OCI-M1 (cell line): ENCODE measurements at places on chromosomes 12 and 14.

DNA sequence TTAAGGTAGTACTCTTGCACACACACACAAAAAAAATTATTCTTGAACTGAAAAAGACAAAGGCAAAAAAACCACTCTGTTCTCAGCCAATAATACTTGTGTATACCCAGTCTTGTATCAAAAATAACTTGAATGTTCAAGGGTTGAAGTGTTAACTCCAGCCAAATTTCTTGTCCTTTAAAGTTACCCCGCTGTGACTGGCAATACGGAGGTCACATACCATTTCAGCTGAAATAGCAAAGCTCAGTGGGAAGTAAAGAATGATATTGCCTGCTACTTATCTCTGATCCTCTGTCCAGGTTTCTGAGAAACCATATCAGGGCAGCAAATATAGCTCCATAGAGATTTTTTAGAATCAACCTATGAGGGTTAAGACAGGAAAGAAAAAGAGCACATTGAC is 167.4 kb downstream of the C12orf50 start:
- peak; percentile 21 for DNase-seq

DNA sequence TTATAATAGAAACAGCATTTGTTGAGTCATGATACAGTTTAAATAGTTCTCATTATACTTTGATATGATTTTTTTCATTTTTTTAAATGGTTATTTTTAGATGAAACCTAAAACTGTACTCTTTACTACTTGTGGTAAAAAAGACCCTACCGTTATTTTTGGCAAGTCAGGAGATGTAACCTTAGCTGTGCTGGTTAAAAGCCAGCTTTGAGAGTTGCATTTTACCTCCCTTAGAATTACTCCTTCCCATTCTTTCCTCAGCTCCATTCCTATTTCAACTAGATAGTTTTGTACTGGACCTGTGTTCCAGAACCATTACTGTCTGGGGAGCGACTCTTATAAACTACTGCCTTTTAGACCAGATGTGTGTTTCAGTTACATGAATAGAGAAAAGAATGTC is 92.0 kb downstream of the RAD51B start:
- no peak for DNase-seq

DNA sequence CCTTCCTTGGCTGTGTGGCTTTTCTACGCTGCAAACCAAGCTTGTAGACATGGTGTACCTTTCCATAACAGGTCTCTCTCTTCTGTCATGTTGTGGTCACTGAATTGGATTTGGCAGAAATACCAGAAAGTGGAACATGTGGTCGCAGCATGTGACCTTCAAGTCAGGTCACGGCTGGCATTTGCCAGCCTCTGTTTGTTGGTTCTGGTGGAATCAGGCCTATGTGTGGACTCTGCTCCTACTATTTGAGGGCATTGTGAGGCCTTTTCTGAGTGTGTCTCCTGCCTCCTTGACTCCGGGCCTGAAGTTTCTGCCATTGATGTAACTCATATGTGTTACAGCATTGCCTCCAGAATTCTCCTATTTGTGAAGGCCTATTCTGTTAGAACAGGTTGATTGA is 116.7 kb downstream of the CACNA1C start:
- DNase-seq, result no peak

DNA sequence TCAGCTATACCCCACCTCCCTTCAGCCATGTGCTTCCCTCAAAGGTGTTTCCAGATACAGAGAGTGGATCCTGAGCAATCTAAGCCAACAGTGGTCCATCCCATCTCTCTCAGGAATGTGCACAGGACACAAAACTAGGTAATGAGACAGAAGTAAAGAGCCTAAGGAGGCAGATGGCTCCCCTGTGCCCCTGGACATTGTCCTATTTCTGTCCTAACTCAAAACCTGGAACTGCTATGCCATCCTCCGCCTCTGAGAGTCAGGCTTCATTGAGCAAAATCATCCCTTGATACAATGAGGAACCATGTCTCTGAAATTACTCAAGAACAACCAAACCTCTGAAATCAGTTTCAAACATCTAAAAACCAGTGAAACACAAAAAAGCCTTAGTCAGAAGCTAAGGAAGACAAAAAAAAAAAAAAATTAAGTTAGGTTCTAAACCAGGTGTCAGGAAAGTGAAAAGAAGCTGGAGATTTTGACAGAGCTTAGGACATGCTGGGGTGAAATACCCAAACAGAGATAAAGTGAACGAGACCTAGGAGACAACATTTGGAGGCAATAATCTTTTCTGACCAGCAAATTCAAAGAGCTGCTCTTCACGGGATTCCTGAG is 200.3 kb upstream of the PLEKHG7 start:
- DNase-seq, result peak; percentile 50

DNA sequence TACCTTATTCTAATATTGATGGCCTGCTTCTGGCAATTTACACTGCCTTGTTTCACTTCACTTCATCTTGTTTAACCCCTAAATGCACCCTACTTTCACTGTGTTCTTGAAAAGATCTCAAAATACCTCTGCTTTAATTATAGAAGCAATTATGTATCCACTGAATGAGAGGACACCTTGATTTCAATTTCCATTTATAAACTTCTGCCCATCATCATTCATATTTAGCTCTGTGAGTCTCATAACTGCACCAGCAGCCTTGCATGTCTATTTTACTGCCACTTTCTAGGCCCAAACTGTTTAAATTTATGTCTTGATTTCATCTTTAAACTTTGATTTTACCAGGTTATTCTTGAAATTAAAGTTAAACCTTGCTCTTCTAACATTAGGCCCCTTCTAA is 7.1 kb upstream of the DNAAF2 start:
- DNase-seq, result no peak

GRCh38 chr14:66038618-66039017 is 447.6 kb upstream of the CCDC196 start:
- DNase-seq, result peak; percentile 25

DNA sequence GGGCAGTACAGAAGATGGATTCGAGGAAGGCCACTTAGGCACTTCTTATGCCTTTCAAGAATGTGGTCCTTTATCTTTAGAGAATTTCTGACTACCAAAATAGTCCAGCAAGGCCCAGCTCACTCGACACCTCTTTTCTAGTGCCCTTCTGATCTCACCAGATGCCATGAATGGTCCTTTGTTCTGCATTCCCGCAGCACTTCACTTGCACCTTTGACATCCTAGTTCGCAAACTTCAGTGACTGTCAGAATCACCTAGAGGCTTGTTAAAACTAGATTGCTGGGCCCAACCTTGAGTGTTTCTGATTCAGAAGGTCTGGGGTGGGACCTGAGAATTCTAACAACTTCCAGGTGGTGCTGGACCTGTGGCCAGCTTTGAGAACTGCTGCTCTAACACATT is 56.7 kb downstream of the PKP2 start:
- DNase-seq, result no peak

- DNase-seq, result peak; percentile 61
Measured at GRCh38 chr14:58501214-58501816, 73.8 kb downstream of the KIAA0586 start.

GRCh38 chr14:104885973-104886689 is 21.1 kb downstream of the CEP170B start:
- no peak for DNase-seq

DNA sequence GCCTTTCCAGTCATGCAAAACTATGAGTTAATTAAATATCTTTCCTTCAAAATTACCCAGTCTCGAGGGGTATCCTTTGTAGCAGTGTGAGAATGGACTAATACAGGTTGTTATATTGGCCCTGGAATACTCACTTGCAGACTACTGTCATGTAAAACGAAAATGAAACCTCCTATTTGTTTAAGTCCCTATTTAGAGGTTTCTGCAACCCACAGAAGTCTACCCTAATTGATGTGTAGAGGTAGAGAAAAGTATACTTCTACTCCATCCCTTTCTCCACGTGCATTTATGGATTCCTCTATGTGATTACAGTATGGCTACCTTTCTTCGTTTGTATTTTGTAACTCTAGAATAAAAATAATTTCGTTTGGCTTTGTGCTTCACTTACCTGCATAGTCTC is 371.1 kb downstream of the FSCB start:
- DNase-seq, result peak; percentile 44

GRCh38 chr12:69102856-69103255 is 136.5 kb upstream of the CPSF6 start:
- peak; percentile 11 for DNase-seq

DNA sequence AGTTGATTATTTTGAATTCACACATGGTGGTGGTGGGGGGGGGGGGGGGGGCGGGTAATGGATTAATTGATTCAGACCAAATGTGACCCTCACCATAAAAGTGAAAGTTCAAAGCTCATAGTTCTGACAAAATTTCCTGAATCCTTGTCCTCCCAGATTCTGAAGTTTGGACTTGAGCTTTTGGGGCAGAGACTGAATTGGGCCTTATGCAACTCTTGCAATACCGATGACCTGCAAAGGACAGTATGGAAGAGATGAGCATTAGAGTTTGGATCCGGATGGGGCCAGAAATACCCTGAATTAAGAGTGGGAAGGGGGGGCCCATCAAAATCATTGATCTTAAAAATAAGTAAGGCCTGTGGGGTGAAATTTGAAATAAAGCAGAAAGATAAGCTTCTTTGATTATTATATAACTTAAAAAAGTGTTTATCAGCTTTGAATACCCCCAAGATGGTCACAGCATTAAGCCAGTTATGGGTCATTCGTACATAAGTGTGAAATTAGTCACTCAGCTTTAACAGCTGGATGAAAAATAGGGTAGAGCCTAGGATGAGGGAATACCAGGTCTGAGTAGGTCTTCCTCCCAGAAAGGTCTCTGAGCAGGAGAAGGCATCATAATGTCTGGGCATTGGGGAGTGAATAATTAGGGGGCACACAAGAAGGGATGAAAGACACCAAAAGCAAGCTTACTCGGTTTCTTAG is 2.1 kb upstream of the PYGL start:
- no peak for DNase-seq

GRCh38 chr14:100144645-100144995 is 14.8 kb downstream of the DEGS2 start:
- DNase-seq, result no peak

- DNase-seq, result no peak
Measured at GRCh38 chr12:68490476-68490875, 120.2 kb upstream of the RAP1B start.

DNA sequence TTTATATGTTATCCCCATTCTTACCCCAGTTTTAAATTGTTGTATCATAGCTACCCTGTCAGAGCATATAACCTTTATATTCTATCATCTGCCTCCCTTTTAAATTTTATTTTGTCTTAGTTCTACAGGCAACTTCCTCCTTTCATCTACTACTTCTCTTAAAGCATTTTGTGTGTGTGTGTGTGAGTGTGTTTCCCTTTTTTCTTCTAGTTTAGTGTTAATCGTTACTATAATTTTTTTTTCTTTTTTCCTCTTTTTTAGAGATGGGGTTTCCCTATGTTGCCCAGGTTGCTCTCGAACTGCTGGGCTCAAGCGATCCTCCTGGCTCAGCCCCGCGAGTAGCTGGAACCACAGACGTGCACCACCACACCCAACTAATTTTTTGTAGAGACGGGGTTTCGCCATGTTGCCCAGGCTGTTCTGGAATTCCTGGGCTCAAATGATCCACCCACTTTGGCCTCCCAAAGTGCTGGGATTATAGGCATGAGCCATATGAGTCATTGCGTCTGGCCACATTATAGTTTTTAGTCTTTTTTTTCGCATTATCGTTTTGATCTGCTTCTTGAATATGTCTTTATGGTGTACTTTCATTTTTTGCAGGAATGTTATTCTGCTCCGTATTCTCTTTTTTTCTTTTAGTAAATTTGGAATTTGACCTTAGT is 33.1 kb upstream of the FBXO34 start:
- DNase-seq, result peak; percentile 41

DNA sequence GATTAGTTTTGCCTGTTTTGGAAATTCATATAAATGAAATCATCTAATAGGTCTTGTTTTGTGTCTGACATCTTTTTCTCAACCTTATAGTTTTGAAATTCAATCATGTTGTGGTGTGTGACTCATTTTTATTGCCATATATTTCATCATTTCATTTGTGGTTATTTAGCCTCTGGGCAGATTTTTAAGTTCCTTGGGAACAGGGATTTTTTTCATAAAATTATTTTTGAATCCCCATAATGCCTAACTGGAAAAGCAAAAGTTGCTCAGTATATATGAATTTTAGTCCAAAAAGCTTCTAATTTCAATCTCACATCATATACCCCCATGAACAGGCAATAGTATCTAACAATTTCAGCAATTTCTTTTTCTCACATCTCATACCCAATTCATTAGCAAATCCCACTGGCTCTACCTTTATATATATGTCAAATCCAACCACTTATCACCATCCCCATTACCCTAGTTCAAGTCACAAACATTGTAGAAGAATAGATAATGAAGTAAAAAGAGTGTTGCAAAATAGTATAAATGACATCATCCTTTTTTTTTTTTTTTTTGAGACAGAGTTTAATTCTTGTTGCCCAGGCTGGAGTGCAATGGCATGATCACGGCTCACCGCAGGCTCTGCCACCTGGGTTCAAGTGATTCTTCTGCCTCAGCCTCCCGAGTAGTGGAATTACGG is 2.6 kb upstream of the OR6J1 start:
- peak; percentile 67 for DNase-seq

- no peak for DNase-seq
Measured at GRCh38 chr12:128313931-128314330, 47.0 kb downstream of the TMEM132C start.

- no peak for DNase-seq
Measured at GRCh38 chr12:9786726-9787717, 26.3 kb upstream of the CD69 start.

- DNase-seq, result no peak
Measured at GRCh38 chr14:28780843-28781820, 14.5 kb downstream of the FOXG1 start.

- DNase-seq, result no peak
Measured at GRCh38 chr14:90405755-90406154, 8.9 kb downstream of the CALM1 start.

DNA sequence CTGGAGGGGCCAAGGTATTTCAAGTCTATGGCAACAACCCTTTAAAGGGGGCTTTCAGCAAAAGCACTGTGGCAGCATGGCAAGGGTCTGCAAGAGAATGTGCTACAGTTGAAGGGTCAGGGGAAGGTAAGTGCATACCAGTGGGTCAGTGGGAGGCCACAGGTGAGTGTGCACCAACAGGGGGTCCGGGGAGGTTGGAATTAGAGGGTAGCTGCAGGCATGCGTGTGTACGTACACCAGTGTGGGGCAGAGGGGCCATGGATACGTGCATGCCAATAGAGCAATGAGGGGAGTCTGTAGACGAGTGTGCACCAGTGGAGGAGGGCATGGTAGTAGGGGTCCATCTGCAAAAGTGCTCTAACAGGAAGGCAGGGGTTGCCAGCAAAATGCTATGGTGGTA is 448.9 kb downstream of the NAV3 start:
- no peak for DNase-seq

GRCh38 chr12:58314610-58315009 is 373.2 kb downstream of the ATP23 start:
- no peak for DNase-seq

GRCh38 chr12:52527121-52527800 is 7.1 kb upstream of the KRT5 start:
- DNase-seq, result no peak
